ENCODE measurements at places on chromosomes 4 and X.

- no peak for DNase-seq
These were observed 40.5 kb downstream of the SPANXN3 start for GRCh38 chrX:143476751-143477150.

DNA sequence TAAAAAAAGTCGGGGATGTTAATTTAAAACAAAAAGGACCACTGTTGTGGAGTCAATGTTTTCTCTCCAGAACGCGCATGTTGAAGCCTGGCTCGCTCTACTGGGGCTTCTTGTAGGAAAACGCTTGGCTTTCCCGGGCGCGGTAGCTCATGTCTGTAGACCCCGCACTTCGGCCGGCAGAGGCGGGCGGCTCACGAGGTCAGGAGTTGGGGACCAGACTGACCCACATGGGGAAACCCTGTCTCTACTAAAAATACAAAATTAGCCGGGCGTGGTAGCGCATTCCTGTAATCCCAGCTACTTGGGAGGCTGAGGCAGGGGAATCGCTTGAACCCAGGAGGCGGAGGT, 15.6 kb downstream of the NELFA start:
- DNase-seq, result no peak

DNA sequence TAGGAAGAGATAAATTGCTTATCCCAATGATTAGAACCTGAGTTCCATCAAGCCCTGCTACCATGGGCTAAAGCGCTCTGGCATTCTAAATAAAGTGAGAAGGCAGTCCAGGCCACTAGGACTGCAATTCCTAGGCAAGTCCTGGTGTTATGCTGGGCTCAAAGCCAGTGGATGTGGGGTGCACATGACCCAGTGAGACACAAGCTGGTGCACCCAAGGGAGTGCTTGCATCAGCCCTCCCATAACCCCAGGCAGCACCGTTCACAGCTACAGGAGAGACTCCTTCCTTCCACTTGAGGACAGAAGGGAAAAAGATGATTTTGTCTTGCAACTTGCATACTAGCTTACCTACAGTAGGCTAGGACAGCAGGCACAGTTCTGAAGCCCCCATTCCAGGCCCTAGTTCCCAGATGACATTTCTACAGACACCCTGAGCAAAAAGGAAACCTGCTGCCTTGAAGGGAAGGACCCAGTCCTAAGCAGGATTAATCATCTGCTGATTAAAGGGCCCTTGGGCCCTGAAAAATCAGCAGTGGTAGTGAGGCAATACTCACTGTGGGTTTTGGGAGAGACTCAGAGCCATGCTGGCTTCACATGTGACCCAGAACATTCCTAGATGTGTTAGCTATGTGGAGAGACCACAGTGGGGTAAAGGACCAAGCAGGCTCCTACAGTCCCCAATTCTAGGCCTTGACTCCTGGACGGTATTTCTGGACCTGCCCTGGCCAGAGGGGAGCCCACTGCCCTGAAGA, 77.8 kb downstream of the KLHL13 start:
- DNase-seq, result no peak

DNA sequence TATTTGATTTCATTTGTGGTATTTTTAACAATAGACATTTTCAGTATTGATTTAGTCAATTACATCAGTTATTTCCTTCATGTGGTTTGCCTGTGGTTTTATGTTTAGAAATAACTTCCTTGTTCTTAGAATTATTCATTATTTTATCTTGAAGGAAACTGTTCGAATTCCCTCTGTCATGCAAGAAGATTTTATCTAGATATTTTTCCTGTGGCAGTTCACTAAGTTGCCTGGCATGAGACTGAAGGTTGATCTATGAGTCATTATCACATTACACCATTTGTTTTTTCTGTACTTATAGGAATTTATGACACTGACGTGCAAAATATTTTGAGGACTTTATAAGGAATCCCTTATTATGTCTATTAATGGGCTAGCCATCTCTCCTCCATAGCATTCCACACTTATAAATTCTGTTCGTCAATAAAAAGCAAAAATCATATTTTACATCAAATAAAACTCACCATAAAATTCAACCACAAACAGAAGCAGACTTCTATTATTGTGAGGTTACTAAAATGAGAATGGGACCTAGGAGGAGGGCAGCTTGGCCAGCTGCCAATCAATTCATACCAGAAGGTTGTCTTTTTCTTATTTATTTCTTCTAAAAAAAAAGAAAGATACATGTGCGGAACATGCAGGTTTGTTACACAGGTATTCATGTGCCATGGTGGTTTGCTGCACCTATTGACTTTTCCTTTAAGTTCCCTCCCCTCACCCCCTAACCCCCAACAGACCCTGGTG, 179.0 kb downstream of the KCNIP4 start:
- no peak for DNase-seq

GRCh38 chr4:149203256-149204001, 612.2 kb downstream of the IQCM start:
- DNase-seq, result no peak

DNA sequence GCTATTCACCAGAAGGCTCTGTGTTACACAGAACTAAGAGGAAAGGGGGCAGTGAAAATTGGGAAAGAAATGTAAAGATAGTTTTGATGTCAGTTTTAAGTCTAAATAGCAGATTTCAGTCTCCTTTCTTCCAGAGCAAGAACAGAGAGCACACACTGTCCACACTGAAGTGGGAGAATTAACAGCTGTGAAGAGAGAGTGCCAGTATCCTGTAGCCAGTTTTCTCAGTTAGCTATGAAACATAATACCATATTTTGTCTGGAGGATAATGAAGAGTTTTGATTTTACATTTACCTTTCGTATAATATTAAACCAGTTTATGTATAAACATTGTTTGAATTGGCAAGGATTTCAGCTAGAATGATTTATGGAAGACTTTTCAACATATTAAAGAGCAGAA, 35.1 kb downstream of the FBXO8 start:
- DNase-seq, result no peak

- DNase-seq, result no peak
These were observed 59.7 kb downstream of the SMAD1 start for GRCh38 chr4:145541346-145541745.

GRCh38 chr4:151250706-151251105, 26.3 kb upstream of the PRSS48 start:
- no peak for DNase-seq

Measured in stimulated activated naive CD8-positive, alpha-beta T cell treated with anti-CD3 and anti-CD28 coated beads, Interleukin-15, amount 100 ng/mL, for 72 hours (primary cell).